ENCODE measurements at places on chromosomes 3 and 15. TPM values are rescaled to one million over a fixed set of nuclear protein-coding genes. Genes with fewer than 3 reads are reported as not detected.

The GABRR3 gene
- not detected for total RNA-seq

DNA sequence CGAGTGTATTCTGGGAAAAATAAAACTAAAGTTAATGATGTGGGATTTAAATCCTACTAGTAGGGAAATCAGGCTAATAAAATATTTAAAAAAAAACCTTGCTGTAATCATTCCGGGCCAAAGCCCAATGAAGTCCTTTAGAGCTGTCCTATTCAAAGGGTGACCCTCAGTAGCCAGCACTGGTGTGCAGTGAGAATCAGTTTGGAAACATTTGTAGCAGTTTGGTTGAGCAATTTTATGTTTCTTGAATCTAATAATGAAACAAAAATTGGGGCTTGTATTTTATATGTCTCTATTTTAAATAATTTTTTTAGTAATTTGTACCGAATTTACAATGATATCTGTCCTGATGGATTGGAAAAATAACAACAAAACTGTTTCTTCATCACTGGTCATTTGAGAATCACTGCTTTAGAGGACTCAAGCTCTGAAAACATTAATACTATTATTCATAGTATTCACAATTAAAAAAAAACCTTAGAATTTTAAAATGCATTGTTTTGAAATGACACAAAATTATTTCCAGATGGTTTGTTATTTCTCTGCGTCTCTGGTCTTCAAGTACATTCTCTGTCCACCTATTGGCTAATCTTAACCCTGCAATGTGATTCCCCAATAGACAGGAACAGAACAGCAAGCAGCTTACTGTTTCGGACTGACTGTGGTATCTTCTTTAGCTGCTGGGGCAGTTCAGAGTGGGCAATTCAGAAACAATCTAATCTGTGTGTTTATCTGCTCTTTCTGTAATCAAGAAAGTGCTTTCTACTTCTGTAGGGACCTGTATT lies 71.2 kb downstream of the OTOL1 start:
- no peak for DNase-seq

The PLSCR5 gene
- total RNA-seq, result not detected

- no peak for DNase-seq
These were observed 47.0 kb downstream of the BOC start for GRCh38 chr3:113258361-113258760.

DNA sequence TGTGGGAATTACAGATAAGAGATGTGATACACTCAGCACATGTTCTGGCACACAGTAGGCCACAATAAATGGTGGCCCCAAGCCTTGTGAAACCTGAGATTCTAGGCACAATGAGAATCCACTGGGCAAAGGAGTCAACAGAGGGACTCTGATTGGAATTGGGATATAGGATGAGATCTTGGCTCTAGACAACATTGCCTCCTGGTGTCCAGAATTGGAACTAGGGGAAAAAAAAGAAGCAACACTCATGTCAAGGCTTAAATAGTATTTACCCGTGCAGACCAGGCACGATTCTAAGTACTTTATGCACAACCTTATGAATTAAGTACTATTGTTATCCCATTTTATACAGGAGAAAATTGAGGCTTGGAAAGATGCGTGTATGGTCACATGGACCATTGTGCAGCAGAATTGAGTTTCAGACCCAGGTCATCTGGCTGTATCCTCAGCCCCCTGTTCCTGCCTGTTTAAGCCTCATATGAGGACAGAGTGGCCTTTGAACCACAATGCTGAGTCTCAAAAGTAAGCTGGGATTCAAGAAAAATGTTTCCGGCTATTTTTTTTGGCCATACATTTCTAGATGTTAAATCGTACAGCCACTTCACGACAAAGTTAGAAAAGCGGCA lies 124.8 kb downstream of the SV2B start:
- no peak for DNase-seq

DNA sequence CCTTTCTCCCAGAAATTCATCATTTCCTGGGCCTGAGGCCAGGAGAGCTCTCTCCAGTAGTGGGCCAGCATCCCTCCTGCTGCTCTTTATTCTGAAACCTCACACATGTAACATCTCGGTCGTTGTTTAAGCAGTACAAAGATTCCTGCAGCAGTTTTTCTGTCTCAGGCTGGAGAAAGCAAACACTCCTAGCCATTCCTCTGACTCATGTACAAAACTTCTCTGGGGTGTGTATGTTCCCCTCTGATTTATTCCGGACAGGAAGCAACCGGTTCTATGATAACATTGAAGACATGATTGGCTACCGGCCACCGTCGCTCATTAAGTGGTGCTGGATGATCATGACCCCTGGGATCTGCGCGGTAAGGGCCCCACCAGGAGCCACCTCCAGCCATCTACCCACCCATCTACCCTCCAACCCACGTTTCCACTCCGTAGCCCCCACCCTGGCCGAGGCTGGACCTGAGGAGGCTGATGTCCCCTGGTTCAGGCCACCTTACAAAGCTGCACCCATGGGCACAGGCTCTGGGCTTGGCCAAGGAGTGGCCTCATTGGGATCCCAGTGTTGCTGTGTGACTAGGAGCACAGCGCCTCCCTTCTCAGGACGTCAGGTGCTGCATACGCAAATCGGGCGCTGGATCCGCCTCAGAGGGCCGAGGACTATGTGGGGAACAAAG lies 58.6 kb upstream of the SLC6A1 start:
- DNase-seq, result peak; percentile 90

Measured in foreskin keratinocyte (primary cell).